Cortex of kidney (tissue), 1 donor: ENCODE measurements at places on chromosomes 6 and 20.

DNA sequence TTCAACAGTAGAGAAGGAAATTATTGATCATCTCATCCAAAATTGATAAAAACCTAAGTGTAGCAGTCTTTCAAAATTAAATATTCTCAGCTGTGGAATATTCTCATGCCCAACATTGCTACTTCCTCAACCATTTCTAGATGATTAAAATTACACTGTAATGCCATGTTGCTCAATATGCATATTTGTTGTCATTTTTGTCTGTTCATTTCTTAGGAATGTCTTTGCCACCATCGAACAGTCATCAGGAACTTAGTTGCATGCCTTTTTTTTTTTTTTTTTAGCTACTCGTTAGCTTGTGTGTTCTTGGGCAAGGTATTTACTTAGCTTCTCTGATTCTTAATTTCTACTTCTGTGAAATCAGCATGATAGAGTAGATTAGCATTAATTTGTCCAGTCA, 188.6 kb downstream of the DTNBP1 start:
- DNase-seq, result no peak

GRCh38 chr6:130946076-130946475, 117.0 kb downstream of the EPB41L2 start:
- no peak for DNase-seq

DNA sequence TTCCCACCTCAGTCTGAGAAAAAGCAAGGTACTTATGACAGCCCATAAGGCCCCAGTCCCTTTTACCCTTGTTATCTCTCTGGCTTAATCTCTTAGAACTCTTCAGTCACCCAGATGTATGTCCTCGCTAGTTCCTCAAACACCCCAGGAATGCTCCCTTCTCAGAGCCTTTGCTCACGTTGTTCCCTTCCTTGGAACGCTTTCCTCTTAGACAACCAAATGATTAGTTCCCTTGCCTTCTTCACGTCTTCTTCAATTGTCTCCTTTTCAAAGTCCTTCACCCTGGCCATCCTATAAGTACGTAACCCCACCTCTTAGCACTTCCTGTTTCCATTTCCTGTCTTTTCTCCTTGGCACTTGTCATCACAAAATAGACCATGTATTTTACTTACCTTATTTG, 1.1 kb upstream of the APOBEC2 start:
- no peak for DNase-seq

DNA sequence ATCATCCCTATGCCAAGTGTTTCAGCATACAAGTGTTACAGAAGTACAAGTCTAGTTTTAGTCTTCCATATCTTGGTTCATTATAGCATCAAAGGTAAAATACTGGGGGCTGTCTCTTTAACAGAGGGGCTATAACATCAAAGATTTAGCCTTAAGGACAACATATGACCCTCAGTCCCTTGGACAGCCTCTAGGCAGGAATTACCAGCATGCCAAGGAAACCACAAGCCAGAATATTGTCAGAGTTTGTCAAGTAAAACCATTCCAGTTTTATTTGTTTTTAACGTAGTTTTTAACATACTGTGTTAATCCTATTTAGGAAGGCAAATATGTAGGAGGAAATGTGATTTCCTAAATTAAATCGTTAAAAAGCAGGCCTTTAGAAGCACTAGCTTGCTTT, 18.6 kb downstream of the ZKSCAN8 start:
- DNase-seq, result no peak

- DNase-seq, result no peak
Measured at GRCh38 chr6:25743868-25744267, 10.7 kb upstream of the SLC17A4 start.

- no peak for DNase-seq
Measured at GRCh38 chr20:6057691-6058090, 3.8 kb upstream of the LRRN4 start.

DNA sequence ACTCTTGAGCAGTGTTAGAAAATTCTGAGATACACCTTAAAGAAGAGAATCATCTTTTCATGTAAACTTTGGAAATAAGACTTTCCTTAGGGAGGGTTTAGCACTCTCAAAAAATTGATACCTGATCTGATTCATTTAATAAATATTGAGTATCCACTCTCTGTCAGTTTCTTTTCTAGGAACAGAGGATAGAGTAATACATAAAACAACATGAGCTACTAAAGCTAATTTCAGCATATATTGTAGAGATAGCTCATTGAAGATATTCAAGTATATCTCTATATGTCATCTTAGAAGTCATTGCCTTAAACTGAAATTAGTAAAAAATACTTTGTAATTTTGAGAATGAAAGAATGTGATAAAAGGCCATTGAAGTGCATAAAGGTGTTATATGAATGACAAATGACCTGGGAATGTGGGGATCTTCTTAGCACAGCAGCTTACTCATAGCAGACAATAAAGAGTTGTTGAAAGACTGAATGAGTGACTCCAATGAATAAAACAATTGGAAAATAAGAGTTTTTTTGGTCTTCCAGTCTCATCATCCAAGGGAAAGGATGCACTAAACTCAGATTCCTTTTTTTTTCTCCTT, 29.2 kb downstream of the RHAG start:
- DNase-seq, result no peak

GRCh38 chr6:104050455-104050854, 809.3 kb downstream of the HACE1 start:
- DNase-seq, result no peak

- DNase-seq, result no peak
Measured at GRCh38 chr6:108117427-108118358, 43.2 kb upstream of the OSTM1 start.

GRCh38 chr20:57130160-57130772, 136.2 kb downstream of the BMP7 start:
- DNase-seq, result no peak

- no peak for DNase-seq
Measured at GRCh38 chr20:60250251-60250650, 292.0 kb downstream of the CDH26 start.

DNA sequence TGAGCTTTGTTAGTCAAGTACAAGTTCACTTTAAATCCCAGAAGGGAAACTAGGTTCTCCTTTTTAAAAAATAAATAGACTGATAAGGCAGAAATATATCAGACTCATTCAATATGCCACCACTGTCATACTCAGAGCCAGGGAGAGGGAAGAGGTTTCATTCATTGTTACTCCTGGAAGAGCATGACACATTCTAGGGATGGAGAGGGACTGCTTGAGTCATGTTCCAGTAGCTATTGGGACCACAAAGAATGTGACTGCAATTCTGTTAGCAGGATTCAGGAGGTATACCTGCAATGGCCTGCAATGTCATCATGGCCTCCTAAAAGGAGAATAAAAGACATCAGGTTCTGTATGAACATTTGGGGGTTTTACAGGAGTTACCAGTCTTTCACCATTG, 167.6 kb downstream of the TFAP2B start:
- DNase-seq, result no peak

GRCh38 chr6:143337201-143337949, 113.1 kb downstream of the ADAT2 start:
- no peak for DNase-seq

- DNase-seq, result no peak
Measured at GRCh38 chr6:108732091-108732870, 115.9 kb upstream of the ARMC2 start.

DNA sequence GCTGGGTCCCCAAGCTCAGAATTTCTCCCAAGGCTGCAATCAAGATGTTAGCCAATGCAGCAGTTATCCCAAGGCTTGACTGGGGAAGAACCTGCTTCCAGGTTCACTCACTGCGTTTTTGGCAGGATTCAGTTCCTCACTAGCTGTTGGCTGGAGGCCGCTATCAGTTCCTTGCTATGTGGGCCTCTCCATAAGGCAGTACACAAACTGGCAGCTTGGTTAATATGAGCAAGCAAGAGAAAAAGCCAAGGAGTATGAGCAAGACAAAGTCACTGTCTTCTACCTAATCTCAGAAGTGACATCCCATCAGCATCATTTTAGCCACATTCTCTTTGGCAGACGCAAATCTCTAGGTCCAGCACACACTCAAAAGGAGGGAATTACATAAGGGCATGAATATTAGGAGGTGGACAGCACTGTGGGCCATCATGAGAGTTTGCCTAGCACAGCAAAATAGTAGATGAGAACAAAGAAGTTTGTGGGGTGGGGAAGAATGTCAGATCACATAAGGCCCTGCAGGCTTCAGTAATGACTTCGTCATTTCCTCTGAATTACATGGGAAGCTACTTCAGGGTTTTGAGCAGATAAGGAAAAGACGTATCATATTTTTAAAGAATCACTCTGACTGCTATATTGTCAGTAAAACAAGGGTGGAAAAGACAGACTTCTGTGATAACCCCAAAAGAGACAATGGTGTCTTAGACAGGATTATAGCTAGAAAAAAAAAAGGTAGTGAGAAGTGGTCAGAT, 25.5 kb downstream of the LMBRD1 start:
- no peak for DNase-seq
